ENCODE measurements at places on chromosomes 5 and 9.

GRCh38 chr5:72115296-72115695 is 8.0 kb downstream of the MAP1B start:
- no peak for ATAC-seq

DNA sequence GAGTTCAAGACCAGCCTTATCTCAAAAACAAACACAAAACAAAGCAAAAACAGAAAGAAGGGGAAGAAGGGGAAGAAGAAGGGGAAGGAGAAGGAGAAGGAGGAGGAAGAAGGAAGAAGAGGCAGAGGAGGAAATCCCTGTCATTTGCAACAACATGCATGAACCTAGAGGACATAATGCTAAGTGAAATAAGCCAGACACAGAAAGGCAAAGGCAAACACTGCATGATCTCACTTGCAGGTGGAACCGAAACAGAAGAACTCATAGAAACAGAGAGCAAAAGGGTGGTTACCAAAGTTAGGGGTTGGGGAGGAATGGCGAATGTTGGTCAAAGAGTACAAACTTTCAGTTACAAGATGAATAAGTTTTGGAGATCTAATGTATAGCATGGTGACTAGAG is 135.4 kb downstream of the UGCG start:
- peak; percentile 64 for ATAC-seq

DNA sequence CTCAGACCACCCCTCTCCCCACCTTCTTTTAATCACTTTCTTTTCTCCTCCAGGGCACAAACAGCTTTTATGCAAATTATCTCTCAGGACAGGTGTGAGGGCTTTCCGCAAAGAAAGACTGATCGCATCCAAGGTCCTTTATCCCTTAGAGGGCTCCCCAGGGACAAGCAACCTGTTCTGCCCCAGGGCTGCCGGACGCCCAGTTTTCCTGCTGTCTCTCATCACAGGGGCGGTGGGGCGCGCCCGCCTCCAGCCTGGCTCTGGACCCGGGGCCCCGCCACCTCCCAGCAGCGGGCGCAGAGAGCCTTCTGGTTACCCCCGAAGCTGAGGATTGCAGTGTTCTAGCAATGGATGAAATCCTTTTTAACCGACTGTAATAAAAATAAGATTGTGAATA is 266.1 kb downstream of the CWC27 start:
- ATAC-seq, result no peak

DNA sequence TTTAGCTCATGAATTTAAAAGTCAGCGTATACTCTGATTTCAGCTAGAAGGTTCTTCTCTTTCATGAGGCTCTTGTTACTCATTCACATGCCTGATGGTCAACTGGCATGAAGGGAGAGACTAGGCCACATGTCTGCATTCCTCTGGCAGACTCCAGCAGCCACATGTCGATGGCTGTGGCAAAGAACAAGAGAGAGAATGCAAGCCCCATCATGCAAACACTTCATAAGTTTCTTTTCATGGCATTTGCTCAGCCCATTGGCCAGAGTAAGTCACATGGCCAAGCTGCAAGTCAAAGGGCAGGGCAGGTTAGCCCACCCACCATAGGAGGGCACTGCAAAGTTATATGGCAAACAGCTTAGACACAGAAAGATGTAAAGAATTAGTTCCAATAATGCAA is 5.4 kb downstream of the KCNV2 start:
- peak; percentile 31 for ATAC-seq

GRCh38 chr9:8822667-8823025 is 1023.1 kb upstream of the DMAC1 start:
- no peak for ATAC-seq

GRCh38 chr5:169584998-169585451 is 1.5 kb downstream of the SPDL1 start:
- ATAC-seq, result no peak

DNA sequence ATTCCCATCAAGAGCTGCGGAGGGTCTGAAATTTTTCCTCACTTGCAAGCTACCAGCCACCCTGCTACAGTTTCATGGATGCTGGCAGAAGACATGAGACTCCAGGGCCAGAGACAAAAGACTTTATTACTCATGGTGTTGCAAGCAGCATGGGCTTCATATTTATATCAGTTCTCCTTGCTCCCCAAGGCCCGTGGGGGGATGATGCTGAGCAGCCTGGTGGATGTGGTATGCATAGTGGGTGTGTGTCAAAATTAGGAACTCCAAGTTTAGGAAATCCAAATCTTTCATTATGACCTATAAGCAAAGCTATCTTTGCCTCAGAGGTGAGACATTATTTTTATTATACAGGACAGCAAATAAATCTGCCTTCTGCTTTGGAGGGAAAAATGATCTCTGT is 105.7 kb upstream of the ALDH1B1 start:
- ATAC-seq, result no peak

DNA sequence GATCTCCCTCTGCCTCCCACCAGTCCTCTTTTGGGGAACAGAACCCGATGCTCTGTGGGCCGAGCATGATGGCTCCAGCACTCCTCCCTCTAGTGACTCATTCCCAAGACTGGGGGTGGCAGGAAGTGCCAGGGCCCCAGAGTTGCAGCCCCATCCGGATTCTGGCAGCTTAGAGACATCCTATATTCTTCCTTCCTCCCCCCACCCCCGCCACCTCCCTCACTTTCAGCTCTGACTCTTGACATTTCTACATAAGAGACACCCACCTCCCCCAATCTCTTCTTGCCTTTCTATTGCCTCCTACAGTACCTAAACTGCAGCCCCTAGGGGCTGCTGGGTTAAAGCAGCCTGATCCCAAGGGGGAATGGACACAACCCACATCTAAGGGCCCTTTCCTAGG is 47.1 kb upstream of the MATR3 start:
- peak; percentile 98 for ATAC-seq

DNA sequence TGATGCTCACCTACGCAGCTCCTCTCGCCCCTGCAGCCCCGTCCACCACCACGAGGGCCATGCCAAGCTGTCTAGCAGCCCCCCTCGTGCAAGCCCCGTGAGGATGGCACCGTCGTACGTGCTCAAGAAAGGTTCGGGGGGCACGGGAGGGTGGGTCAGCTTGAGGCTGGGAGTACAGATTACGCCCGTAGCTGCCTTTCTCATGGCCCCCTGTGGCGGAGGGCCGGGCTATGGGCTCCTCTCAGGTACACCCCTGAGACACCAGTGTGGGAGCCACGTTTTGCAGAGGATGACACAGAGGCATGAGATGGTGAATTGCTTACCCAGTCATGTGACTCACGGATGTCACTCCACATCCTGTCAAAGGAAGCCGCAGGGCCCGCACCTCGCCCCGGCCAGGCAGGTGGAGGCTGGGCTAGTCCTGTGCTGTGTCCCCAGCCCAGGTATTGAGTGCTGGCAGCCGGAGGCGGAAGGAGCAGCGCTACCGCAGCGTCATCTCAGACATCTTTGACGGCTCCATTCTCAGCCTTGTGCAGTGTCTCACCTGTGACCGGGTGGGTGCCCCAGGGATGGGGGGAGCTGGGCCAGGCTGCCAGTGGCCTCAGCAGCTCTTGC is 33.7 kb downstream of the USP20 start:
- ATAC-seq, result peak; percentile 91

GRCh38 chr9:109311731-109312130 is 9.1 kb downstream of the EPB41L4B start:
- peak; percentile 58 for ATAC-seq

DNA sequence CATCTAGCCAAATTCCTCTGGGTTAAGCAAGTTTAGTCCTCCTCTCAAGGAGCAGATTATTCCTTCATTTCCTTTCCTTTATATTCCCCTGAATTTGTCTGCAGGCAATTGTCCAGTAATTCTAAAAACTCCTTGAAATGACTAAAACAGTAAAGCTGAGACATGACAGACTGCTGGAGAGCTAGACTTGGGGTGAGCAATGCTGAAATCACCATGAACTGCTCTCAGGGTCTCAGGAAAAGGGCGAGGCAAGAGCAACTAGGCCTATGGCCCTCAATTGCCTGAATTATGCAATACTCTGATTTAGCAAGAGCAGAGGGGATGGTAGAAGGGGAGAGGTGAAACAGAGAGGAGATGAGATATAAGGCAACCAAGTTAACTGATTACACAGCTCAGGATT is 172.9 kb upstream of the NREP start:
- no peak for ATAC-seq

- ATAC-seq, result peak; percentile 23
These were observed 716 bp upstream of the OTULIN start for GRCh38 chr5:14663734-14664269.

DNA sequence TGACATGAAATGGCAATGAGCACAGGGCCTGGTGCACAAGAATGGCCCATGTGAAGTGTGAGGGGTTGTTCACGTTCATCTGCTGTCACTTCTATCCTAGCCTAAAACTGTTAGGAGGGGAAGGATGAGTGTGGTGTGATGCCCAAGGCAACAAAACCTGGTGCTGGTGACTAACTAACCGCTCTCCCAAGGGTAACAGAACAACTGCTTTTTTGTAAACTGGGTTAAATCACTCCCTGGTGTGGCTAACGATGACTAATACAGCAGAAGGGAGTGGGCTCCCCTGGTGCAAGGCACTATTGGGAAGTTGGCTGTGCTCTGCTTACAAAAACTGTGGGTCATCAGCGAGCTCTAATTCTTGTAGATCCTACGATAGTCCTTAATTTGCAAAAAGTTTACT is 103.2 kb upstream of the VCAN start:
- no peak for ATAC-seq

DNA sequence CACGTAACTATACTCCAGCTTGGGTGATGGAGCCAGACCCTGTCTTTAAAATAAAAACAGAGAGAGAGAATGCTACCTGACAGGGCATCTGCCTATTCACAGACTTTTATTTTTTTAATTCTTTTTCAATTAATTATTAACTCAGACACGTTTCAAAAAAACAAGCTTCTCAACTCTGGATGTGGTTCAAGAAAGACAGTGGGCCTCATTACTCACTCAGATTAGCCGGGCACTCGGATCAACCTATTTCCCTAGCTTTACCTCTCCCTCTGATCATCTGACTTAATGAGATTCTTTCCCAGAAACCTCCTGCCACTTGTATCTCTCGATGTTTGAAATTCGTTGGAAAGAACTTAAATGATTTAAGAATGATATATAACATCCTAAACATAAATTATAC is 134.1 kb downstream of the TRPM6 start:
- no peak for ATAC-seq

DNA sequence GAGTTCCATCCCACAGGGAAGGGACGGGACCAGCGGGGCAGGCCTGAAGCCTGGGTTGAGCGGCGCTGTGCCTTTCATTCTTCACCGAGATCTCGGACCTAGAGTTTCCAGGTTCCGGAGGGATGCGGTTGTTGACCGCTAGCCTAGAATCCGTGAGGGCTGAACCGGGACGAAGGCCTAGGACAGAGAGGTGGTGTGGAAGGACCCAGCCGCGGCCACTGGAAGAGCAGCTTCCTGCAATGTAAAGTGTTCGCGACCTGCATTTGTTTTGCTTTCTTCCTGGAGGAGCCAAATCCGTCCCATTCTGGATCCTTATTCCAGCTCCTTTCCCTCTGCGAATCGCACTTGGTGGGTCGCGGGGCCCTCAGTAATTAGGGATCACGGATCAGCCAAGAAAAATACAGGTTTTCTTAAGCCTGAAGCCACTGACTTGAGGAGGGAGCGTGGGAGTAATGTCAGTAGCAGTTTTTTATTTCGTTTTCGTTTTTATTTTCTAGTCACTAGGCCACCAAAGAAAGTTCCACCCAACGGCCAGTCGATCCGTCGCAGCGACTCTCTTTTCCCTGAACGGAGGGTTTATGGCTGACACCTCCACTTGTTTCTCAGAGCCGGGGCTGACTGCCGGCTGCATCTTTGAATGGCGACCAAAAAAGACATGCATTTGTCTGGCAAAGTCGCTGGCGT is 48.6 kb downstream of the ANXA2R start:
- peak; percentile 25 for ATAC-seq

DNA sequence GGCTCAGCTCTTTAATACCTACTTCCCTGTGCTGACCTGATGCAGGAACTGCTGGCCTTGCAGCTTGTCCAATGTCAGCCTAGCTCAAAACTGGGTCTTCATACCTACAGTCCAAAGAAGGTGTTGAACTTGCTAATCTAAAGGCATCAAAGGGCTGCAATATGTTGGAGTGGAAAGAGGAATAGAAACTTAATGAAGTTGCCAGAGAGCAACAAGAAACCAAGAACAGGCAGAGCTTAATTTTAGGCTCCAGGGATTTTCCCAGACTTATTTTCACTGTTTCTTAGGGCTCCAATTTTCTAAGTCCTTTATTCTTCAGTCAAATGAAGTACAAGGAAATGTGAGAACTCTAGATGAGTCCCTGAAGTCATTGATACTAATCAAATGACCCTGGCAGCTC is 17.6 kb upstream of the ERCC6L2 start:
- ATAC-seq, result no peak

DNA sequence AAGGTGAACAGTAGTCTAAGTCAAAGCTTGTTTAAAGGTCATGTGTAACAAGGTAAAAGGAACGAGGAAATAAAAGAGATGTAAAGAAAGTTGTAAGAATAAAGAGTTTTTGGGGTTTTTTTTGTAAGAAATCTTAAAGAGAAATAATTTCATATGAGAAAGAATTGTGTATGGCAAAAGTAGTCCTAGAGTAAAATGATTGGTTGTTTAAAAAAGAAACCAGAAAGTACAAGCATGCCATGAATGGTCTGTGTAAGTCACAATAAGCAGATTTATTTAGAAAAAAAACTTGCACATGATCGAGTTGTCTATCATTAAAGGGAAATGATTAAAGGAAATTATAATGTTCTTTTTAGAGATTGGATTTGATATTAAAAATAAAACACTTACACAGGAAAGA is 172.6 kb upstream of the TUSC1 start:
- ATAC-seq, result no peak

DNA sequence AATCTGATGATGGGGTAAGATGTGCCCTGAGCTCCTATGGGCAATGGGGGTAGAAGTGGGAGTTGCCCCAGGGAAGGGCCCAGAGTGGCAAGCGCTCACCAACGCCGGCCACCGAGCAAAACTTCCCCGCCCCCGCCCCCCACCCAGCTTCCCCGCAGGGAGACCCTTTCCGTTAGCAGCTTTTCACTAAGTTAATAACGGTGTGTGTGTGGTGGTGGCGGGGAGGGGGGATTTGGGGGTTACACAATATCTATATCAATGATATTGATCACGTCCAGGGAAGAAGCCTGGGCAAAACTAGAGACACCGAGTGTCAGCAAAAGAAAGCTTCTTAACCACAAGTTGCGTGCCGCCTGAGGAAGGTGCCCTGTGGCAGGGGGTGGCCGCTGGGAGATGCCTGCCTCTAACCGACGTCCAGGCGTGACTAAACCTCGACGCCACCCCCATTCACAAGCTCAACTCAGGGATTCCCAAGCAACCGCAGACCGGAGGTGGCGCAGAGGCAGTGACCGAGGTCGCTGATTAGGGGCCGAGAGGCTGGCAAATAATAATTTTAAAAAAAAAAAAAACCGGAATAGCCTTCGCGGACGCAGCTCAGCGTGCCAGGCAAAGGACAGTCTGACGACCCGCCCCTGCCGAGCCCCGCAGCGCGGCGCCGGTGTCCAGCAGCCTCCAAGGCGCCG is 222.6 kb downstream of the MEF2C start:
- peak; percentile 11 for ATAC-seq
